CD8-positive, alpha-beta T cell (primary cell): ENCODE measurements at places on chromosomes 6 and 20.

- DNase-seq = peak; percentile 37
Measured at GRCh38 chr6:7050872-7051779, 56.6 kb upstream of the RREB1 start.

DNA sequence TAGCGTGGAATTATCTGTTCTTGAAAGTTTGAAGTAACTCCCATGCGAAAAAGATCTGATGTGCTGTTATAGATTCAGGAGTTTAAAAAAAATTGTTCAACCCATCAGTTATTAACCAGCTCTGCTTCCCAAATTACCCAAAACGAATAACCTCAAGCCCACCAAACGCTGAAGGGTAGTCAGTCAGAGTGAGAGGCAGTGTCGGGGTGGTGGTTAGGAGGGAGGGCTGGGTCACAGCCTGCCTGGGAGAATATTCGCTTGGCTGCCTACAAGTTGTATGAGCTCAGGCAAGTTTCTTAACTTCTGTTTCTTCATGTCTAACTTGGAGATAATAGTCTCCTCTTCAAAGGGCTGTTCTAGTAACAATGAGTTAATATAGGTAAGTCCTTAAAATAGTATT, 114.6 kb downstream of the JPH2 start:
- DNase-seq = no peak

- DNase-seq = no peak
Measured at GRCh38 chr6:116596815-116597214, 19.5 kb upstream of the RSPH4A start.

- DNase-seq = no peak
Measured at GRCh38 chr20:9112541-9113515, 43.9 kb downstream of the PLCB4 start.

DNA sequence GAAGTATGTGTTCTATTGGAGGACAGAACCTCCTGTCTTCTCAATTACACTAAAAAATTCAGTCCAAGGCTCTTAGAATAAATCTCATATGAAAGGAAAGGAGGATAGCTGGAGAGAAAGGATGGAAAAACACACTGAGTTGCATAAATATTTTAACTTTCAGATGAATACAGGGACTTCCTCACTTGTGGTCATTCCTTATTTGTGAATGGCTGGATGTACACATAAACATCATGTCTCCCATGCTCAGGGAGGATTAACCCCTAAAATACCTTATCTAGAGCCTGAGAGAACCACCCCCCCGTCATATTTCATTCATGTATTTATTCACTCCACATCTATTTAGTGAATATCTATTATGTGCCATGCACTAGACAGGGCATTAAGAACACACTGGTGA, 217.6 kb upstream of the CITED2 start:
- DNase-seq = no peak

GRCh38 chr6:170153436-170154319, 137.2 kb downstream of the DLL1 start:
- no peak for DNase-seq

- no peak for DNase-seq
Measured at GRCh38 chr6:11553824-11554223, 16.3 kb downstream of the TMEM170B start.

GRCh38 chr6:106882601-106883518, 91.7 kb downstream of the CD24 start:
- no peak for DNase-seq

- no peak for DNase-seq
Measured at GRCh38 chr6:120587381-120587780, 746.9 kb downstream of the TBC1D32 start.

GRCh38 chr20:54078296-54078984, 8.0 kb upstream of the BCAS1 start:
- no peak for DNase-seq

DNA sequence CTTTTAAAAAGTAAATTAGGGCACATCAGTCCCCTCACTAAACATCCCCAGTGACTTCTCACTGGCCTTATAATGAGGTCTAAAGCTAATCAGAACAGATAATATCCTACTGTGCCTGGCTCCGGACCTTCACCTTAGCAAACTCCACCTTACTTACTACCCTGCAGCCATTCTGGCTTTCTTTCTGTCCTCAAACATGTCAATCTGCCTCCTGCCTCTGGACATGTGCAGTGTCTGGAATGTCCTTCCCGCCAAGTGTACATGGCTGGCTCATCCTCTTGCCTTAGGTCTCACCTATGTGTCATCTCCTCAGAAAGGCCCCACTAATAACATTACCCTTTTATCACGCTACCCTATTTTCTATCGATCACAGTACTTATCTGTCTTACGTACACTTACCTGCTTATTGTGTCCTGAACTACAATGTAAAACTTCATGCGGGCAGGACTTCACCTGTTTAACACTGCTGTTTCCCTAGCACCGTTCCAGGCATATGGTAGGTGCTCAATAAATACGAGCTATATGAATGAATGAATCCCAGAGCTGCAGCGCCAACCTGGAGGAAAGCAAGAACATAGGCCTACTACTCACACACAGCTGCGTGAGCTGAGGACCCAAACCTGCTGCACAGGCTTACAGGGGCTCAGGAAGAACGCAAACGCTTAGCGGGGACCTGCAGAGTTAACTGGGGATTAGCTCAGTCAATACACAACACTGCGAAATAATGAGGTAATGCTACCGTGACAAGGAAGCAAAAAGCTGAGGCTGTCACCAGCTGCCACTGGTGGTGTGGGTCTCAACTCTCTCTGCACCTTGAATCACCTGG, 991 bp downstream of the UQCC2 start:
- DNase-seq = peak; percentile 40

DNA sequence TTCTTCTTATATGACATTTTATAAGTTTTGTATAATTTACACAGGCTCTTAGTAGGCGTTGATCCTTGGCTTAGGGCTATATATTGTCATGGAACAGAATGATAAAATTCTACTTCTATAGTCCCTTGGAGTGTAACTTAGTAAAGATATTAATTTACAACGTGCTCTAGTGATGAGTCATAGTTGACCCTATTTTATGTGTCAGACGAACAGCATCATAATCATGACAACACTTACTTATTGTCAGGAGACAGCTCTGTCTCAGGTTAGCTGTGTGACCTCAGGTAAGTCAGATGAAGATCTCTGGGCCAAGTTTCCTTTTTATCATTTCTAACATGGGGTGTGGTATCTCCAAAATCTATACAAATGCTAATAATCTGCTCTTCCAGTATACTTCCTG, 473.5 kb downstream of the UTRN start:
- no peak for DNase-seq

DNA sequence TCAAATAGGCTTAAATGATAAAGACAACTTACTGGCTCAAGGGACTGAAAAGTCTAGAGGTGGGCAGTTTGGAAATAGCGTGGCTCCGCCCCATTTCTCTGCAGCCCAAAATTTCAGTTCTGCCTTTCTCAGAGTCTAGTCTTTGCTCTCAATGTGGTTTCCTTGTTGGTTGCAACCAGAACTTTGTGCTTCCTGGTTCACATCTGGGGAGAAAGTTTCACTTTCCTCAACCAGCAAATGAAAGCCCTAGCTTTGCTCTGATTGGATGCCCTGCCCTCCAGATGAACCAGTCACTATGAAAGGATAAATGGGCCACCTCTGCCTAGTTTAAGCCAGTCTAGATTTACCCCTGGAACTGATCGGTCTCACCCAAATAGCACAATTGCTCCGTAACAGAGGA, 14.9 kb downstream of the SYCP2L start:
- no peak for DNase-seq

- DNase-seq = no peak
Measured at GRCh38 chr20:62923669-62924441, 2.5 kb downstream of the DIDO1 start.

DNA sequence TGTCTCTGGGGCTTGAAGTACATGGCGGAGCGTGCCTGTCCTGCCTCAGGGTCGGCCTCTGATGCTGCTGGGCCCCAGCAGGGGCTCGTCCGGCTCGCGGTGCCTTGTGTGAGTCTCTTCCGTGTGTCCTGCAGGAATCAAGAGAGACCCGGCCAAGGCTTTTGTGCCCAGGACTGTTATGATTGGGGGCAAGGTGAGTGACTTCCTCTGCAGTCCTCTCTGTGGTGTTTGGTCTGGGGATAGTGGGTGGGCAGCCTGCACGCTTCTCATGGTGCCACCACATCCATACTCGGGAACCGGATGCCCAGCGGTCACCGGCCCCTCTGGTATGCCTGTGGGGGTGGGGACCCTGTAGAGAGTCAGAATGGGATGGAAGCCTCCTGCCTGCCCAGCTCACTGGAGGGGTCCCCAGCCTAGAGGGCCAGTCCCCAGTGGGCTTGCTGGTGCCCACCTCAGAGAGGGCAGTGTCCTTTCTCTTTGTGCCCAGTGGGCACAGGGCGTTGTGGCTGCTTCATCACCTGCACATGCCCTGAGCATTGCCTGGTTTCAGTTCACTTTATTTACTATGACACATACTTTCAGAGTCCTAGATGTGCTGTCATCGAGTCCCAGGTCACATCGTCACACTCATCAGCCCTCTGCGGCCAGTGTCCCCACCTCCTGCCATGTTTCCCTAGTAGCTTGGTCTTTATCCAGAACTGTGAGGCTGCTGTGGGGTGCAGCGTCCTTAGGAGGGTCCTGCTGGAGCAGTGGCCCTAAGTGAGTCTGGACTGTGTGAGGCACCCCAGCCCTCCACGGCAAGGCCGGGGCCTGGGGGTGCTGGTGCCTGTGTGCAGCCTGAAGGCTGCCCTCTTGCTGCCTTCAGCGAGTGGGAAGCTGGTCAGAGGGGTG, 40.7 kb downstream of the PYGB start:
- DNase-seq = no peak

GRCh38 chr20:48338717-48339116, 489.1 kb downstream of the PREX1 start:
- DNase-seq = no peak

DNA sequence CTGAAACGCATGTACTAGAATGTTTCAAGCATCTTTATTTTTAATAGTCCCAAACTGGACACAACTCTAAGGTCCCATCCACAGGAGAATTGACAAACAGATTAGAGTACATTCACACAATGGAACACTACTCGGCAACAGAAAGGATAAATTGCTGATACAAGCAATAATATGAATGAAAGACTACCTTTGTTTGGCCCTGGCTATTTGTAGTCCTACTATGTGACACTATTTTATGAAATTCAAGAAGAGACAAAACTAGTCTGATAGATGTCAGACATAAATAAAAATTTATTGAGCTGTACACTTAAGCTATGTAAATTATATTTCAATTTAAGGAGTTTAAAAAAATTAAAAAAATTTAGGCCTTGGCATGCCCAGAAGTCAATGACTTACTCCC, 28.0 kb upstream of the RNF24 start:
- no peak for DNase-seq

- DNase-seq = no peak
Measured at GRCh38 chr20:61706259-61706961, 359.3 kb downstream of the TAF4 start.

DNA sequence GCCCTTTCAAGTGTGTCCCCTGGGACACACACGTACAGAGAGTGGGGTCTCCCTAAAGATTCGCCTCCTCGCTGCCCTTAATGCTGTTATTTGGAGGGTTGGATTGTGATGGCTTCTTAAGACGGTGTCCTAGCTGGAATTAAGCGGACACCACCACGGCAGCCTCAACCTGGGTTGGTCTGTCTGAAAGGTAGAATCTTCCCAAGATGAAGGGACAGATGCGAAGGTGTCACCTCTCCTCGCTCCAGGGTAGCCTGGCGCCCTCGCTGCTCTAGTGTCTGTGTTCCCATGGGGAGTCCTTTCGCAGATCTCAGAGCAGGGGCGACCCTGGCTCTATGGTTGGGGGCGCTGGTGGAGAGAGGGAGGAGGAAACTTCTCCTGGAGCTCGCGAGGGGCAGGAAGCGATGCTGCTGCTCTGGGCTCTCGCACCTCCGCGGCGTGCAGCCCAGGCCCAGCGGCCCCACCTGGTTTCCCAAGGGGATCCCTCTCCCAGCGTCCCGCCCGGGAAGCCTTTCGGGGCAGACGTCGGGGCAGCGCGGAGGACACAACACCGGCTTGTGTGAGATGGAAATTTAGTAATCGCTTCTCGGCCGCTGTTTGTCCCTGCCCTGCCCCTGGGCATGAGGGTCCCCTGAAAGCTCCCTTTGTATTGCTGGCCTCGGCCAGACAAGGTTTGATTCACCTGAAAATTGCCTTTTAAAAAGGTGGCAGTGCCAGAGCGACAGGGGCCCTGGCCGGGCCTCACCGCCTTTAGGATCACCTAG, 1.7 kb downstream of the RSPO3 start:
- DNase-seq = no peak

DNA sequence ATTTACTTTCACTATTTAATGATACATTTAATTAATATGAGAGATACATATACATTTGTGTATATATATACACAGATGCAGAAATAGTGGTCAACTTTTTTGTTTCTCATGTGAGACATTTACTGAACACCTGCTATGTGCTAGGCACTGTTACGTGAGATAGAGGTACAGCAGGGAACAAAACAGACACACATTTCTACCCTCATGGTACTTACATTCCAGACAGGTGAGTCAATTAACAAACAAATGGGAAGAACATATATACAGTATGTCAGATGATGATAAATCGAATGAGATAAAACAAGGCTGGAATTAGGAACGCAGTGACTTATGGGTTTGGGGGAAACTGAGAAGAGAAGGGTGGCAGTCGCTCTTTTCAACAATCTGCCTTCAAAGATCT, 5.1 kb downstream of the TFB1M start:
- DNase-seq = no peak

DNA sequence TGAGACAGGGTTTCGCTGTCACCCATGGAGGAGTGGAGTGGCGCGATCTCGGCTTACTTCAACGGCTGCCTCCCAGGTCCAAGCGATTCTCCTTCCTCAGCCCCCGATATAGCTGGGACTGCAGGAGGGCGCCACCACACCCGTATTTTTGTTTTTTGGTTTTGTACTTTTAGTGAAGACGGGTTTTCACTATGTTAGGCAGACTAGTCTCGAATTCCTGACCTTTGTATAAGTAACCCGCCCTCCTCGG, 115.4 kb upstream of the BTN3A2 start:
- DNase-seq = no peak

- DNase-seq = no peak
Measured at GRCh38 chr6:156650896-156651390, 126.2 kb upstream of the ARID1B start.

- DNase-seq = no peak
Measured at GRCh38 chr20:329851-330232, 4.5 kb downstream of the SOX12 start.

DNA sequence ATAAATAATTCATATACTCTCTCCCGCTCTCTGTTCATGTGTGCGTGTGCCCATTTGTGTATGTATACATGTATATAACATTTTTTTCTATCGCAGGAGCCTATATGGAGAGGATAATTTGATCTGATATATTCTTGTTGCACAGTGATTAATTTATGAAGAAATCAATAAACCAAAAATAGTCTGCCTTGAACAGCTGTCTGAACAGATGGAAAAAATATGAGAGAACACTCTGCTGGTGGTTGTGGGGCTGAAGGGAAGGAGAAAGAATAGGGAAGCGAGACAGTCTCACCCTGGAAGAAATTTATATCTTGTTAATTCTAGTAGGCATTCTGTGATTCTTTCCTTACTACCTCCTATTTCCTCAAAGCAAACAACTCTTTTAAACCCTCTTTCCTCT, 96.6 kb upstream of the B3GAT2 start:
- no peak for DNase-seq
